Cerebellar nuclear complex (tissue), 1 donor: ENCODE measurements at places on chromosomes 3 and 15.

DNA sequence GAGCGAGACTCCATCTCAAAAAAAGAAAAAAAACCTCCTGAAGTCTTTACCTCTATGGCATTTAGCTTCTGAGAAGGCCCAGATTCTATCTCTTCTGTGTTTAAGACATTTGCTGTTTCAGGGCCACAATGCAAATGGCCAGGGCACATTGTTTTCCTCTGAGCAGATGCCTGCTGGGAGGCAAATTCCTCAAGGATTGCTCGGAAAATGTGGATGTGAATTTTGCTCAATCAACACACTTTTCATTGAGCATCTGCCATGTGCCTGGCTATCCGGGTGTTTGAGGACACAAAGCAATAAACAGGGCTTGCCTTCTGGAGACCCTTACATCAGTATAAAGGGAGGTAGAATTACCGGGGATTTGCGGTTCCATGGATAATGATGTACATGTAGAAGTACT lies 20.0 kb downstream of the TRIM71 start:
- no peak for DNase-seq

DNA sequence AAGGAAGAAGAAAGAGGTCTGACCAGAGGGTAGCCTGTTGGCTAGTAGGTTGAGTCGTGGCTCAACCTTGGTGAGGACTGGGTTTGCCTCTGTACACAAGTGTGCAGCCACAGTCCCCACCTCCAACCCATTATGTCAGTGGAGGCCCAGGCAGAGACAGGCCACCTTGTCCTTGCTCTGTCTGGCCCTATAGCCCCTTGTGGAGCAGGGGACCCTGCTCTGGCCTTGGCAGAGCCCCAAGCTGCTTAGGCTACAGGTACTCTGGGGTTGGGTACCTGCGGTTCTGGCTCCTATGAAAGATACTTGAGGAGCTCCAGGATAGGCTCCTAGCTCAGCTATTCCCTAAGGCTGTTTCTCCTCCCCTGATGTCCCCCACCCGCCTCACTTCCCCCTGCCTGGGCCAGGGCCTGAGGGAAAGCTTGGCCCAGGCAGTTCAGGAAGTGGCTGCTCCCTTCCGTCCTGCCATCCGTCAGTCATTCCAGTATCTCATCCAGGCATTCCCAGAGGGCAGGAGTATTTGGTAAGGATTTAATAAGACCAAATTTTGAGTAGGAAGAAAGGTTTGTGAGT lies 44.0 kb downstream of the FGD5 start:
- no peak for DNase-seq

DNA sequence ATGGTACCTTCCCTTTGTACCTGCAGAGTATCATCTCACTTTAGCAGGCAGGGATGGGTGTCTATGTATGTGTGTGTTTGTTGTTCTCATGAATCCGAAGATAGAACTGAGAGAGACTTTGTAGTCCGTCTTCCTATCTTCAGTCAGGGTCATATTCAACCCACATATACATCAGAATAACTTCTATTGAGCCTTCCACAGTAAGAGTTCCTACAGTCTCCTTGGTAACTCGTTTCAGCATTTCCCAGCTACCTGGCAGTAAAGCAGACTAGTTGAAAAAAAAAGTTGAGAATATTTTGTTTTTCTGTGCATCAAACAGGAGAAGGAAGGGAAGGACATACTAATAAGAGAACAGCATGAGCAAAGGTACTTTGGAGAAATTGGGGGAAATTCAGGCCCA lies 106.8 kb downstream of the VPS8 start:
- no peak for DNase-seq

DNA sequence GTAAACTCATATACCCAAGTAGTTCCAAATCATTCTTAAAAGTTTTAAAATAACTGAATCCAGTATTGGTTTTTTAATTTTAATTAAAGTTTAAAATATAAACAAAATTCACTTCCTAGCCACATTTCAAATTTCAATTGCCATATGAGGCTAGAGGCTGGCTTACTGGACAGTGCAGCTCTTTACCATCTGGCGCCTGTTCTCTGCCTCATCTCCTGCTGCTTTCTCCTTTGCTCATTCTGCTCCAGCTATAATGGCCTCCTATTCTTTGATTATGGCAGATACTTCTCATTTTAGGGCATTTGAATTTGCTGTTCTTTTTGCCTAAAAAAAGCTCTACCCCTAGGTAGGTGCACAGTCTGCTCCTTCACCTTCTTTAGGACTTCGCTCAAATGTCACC lies 19.1 kb downstream of the ARMC8 start:
- no peak for DNase-seq

- no peak for DNase-seq
Measured at GRCh38 chr3:122674339-122674738, 6.3 kb upstream of the PARP14 start.

DNA sequence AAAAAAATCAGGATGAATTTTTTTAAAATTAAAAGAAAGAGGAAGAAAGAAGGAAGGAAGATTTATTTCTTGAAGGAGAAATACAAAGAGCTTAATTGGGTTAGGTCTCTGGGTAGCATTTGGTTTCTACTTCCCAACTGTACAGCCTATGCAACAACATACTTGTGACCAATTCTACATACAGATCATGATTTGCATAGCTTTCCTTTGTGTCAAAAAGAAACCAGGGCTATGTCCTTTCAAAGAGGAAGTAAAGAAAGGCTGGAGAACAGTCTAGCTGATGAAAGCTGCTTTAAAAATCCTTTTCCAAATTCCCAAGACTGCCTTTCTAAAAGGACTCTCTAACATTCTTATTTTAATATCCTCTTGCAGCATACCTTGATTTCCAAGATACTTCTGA lies 6.1 kb upstream of the HGD start:
- DNase-seq: no peak

DNA sequence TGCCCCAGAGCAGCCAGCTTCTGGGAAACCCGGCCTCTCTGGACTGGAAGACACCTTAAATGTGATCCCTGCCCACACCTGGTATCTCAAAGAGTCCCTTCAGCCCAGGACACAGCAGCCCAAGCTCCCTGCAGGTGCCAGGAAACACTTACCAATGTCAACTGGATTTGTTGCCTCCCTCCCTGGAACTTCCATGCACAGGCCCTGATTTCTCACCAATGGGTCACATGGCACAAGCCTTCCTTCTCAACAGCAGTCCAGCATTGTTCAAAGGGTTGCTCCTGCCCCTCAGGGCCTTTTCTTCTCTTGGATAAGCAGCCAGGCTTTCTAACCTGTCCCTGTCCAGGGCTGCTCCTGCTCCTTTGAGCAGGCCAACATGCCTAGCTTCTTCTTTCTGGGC lies 31.6 kb downstream of the ANP32A start:
- DNase-seq: no peak

DNA sequence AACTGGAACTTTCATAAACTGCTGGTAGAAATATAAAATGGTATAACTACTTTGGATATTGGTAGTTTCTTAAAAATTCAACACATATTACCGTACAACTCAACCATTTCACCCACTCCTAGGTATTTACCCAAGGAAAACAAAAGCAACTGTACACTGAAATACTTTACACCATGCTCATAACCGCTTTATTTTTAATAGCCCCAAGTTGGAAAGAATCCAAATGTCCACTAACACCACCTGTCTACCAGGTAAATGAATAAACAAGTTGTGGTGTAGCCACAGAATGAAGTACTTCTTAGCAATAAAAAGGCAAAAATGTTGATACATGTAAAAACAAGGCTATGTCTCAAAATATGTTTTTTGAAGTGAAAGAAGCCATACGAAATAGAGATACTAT lies 215.9 kb upstream of the PEX5L start:
- DNase-seq: no peak

- no peak for DNase-seq
Measured at GRCh38 chr15:70133781-70134421, 36.2 kb upstream of the TLE3 start.

GRCh38 chr3:132679911-132680310 lies 19.8 kb downstream of the UBA5 start:
- no peak for DNase-seq

- no peak for DNase-seq
Measured at GRCh38 chr15:25862472-25863110, 536 bp downstream of the ATP10A start.

- DNase-seq: no peak
Measured at GRCh38 chr15:67062369-67062985, 2.9 kb upstream of the SMAD3 start.

DNA sequence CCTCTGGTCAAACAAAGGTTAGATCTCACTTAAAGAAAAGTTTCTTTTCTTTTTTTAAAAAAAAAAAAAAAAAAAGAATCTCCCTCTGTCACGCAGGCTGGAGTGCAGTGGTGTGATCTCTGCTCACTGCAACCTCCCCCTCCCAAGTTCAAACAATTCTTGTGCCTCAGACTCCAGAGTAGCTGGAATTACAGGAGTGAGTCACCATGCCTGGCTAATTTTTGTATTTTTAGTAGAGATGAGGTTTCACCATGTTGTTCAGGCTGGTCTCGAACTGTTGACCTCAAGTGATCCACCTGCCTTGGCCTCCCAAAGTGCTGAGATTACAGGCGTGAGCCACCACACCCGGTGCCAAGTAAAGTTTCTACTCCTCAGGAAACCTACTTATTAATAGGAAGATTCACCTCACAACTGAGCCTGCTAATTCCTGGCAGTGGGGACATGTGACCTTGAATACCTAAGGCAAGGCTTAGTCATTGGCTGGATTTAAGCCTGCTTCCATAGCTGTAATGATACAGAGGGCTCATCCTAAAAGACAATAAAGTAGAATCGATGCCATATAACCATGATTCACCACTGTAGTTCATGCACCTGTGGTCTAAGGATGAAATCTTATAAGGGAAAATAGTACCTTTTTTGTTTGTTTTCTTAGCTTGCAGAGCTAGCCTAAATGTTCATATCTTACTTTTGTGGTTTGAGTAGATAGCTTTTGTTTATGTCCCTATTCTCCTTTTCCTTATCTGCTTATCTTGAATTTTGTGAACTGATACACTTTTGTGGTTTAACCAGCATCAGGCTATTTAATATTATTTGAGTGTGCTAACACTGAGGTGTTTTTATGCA lies 24.8 kb upstream of the RBMS3 start:
- DNase-seq: no peak

DNA sequence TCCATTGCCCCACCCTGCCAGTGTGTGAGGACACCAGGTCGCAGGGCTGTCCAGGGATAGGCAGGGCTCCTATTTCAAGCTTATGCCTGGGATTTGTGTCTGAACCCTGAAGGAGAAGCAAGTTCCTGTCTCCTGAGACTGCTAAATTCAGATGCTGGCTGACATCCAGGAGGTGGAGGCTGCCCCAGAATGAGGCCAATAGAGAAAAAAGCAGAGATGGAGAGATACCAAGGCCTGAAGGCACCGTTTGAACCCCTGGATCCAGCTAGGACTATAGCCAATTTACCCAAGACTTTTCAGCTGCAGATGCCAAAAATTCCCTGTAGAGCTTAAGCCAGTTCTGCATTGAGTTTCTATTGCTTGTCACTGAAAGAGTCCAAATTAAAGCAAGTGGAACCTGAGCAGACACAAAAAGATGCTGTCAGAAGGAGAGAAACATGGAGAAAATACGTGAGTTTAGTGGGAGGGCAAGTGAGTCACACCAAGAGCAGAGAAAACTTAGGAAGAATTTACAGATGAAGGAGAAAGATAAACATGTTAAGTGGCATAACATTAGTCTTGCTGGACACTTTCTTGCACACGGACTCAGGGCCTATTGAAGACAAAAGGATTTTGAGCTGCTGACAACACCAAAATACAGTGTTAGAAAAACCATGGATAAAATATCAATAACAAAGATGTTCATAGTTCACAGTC lies 148.6 kb downstream of the CNTN3 start:
- DNase-seq: no peak

- DNase-seq: no peak
Measured at GRCh38 chr3:198046120-198046857, 86.3 kb downstream of the LMLN start.

GRCh38 chr15:31438601-31439265 lies 112.1 kb downstream of the KLF13 start:
- DNase-seq: no peak

DNA sequence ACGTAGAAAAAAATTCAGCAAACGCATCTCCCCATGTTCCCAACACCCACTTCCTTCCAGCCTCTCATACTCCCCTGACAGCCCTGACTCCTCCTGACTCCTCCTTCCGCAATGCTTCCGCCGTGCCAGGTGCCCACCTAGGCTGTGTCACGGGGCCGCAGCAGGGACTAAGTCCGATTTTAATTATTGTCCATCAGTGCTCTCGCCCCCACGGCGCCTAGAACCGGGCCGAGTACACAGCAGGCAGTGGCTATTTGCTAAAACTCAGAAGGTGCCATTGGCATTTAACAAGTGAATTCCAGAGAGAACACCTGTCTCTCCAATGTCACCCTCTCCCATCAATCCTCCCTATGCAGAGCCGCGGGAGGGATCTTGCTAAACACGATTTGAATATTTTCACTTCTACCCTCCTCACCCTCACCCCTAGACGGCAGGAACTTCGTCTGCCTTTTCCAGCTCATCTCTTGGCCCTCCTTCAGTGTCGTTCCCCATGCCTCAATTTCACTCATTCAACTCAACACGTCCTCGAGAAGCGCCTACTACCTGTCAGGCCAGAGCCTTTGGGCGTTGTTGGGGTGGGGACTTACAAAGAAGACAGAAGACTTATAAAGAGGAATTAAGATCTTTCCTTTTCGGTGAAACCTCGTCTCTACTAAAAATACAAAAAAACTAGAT lies 11.5 kb upstream of the SHF start:
- DNase-seq: peak; percentile 32

- no peak for DNase-seq
Measured at GRCh38 chr3:138010273-138010590, 267 bp downstream of the CLDN18 start.

GRCh38 chr3:45182915-45183871 lies 37.0 kb upstream of the CDCP1 start:
- DNase-seq: no peak

- DNase-seq: no peak
Measured at GRCh38 chr15:56759450-56759845, 26.1 kb upstream of the ZNF280D start.

GRCh38 chr3:193119926-193120325 lies 121.1 kb upstream of the PLAAT1 start:
- DNase-seq: no peak

GRCh38 chr15:83174891-83175290 lies 32.7 kb downstream of the HDGFL3 start:
- no peak for DNase-seq

DNA sequence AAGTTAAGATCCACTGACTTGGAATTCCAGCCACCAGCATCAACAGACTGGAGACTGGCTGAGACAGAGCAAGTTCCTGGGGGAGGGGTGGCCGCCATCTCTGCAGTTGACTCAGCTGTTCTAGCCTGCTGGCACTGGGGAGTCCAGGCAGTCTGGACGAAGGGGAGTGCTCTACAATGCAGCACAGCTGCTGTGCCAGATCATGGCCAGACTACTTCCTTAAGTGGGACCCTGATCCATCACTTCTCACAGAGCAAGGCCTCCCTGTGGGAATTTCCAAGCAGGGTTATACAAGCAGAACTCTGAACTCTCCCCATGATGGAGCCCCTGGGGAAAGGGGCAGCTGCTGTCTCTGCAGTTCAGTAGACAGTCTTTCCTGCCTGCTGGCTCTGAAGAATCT lies 35.2 kb downstream of the PYGO1 start:
- DNase-seq: no peak
